NCI-H226 (cell line): ENCODE measurements at places on chromosomes 16 and 17.

DNA sequence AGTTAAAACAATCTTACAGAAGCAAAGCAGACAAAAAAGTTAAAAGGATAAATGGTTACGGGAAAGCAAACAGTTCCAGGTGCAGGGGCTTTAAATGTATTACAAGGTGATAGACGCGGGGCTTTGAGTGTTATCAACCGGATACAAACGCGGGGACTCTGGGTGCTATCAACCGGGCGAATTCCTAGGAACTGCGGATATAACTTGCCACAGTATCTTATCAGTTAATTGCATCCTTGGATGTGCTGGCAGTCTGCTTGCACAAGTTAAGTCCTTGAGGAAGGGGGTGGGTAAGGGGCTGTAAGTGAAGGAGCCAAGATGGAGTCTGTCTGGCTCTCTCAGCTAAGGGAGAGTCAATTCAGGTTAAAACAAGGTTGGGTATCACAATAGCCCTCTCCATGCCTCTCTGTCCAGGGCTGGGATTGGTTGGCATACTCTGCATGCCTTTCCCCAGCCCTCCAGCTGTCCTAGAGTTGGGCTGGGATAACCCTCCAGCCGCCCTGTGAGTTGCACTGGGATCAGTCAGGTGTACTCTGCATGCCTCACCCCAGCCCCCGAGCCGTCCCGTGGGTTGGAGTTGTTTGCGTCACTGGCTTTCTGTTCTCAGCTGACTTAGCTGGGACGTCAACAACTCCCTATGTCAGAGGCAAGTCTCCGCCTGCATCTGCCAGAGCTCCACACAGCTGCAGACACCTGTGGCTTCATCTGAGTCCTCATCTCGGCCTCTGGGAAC lies 40.9 kb downstream of the TMEM235 start:
- DNase-seq: peak; percentile 37

GRCh38 chr17:48438516-48439061 lies 8.6 kb upstream of the SKAP1 start:
- DNase-seq: no peak

DNA sequence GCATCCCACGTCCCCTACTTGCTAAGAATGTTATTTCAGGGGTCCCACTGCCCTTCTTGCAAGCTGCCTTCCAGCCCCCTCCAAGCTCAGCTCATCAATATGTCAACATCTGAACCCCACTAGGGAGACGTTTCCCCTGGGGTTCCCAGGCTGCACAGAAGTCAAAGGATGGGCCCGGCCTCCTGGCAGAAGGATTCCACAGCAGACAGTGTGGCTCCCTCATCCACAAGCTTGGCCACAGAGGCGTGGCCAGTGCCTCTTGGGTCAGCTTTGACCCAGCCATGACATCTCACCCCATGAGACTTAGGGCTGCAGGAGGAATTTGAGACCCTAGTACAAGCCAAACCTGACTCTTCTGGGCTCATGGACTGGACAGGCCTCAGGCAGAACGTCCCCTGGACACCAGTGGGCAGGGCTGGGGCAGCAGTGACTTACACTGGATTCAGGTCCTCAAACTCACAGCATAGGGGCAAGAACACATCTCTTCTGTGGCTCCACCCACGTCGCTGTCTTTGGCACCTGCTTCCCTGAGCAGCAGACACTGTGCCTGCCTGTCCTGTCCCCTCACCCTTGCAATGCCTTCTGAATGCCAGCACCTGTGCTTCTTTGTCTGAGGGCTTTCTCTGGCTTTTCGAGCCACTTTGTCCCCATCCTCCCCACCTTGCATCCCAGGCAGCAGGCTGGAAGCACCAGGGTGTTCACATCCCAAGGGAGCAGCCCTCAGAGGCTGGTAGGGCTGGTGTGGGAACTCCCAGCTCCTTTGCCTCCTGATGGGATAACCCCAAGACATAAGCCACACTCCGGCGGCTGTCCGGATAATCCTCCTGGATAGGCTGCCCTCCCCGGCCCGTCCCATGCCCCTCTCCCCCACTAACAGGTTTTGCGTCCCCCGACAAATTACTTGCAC lies 56.0 kb upstream of the ENPP7 start:
- no peak for DNase-seq

GRCh38 chr17:32261417-32261736 lies 4.3 kb upstream of the RHBDL3 start:
- peak; percentile 18 for DNase-seq

GRCh38 chr17:8896641-8897635 lies 29.5 kb upstream of the PIK3R6 start:
- no peak for DNase-seq

DNA sequence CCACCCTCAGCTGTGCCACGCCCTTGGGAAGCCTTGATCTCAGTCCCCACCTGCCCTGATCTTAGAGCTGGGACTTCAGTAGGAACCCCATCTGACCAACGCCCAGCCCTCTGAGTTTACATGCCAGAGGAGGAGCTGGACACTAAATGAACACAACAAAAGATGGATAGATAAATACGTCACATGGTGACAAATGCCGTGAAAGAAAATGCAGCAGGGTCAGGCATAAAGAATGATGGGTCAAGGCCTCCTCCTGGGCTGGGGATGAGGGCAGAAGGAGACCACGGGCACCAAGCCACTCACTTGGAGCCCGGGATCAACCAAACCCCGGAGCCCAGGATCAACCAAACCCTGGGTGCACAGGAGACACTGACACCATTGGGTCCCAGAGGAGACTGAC lies 354.9 kb downstream of the C16orf95 start:
- DNase-seq: no peak

DNA sequence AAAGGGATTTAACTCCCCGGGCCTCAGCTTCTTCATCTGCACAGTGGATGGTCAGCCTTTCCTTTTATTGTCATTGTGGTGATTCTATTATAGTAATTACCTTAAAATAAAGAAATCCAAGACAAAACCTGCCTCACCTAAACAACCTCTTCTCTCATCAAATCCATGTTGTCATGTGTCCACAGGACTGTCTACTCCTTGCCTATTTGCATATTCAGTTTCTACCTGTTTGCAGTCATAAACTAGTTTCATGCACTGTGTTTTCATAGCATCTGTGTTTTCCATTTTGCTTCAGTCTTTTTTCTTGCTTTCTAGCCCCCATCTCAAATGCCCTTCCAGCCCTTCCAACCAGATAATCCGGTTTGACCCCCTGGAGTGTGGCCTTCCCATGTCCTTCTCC lies 44.3 kb upstream of the CPNE2 start:
- DNase-seq: no peak

- DNase-seq: no peak
Observed at GRCh38 chr16:77491091-77491490, 56.3 kb upstream of the ADAMTS18 start.

- DNase-seq: peak; percentile 87
Observed at GRCh38 chr17:28725660-28726225, 290 bp downstream of the TLCD1 start.

GRCh38 chr16:6177616-6178180 lies 1080.1 kb upstream of the EEF2KMT start:
- no peak for DNase-seq

- no peak for DNase-seq
Observed at GRCh38 chr17:34736611-34737010, 157.2 kb downstream of the TMEM132E start.

GRCh38 chr16:67206838-67207248 lies 7.9 kb downstream of the ELMO3 start:
- DNase-seq: no peak

DNA sequence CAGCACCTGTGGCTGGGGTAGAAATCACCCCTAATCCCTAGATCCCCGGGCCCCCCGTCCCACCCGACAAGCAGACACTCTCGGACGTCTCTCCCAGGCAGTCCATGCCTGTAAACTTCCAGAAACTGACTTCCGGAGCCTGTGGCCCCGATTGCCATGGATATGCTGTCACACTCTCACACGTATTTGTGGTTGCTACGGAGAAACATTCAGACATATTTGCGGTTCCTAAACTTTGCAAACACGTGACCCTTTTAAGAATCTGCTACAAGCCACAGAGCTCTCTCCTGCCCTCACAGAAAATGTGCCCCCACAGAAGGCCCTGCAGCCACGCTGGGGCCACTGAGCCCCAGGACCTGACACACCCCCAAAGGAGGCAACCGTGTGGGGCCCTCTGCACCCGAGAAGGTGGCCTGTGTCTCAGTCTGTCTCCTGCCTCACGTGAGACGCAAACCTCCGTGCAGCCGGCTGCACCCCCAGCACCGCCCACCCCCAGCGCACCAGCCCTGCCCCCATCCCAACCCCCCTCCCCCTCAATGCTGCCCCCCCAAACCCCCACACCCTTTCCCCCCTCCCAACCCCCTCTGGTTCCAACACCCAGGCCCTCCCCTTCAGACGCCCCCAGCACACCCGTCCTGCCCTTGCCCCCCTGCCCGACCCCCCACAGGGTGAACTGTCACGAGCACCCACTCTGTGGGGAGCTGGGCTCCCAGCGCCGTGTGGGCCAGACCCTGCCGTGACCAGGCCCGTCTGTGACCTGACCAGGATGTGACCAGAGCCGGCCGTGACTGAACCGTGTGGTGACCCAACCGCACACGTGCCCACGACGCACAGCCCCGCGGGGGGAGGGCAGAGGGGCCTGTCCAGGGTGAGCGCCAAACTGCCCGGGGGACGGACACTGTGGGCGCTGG lies 66.3 kb upstream of the METRNL start:
- DNase-seq: no peak

DNA sequence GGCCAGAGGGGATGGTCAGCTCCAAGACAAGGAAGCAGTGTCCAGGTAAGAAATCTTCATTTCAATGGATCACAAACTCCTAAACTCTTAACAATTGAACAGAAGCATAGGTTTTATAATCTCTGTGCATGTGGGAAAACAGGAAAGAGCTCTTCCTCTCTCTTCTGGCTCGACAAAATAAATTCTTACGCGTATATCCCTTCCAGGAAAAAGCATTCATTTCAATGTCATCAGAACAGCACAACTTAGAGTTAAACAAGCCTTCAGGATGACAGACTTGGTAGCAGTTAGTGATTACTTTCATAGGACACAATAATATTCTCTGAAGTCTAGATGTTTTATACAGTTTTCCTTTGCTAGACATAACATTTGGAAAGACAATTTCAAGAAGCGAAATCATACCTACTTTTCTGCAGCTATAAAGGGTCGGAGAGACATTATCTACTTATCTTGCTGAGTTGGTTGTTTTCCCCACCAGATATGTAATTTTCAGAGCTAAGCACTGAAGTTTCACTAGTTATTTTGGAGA lies 19.3 kb upstream of the SLC35G3 start:
- no peak for DNase-seq

GRCh38 chr17:75639771-75640555 lies 6.7 kb downstream of the SMIM5 start:
- DNase-seq: no peak

GRCh38 chr17:75010683-75011400 lies 1.6 kb upstream of the MRPL58 start:
- DNase-seq: peak; percentile 69

GRCh38 chr17:70539132-70539924 lies 370.0 kb downstream of the KCNJ2 start:
- no peak for DNase-seq

DNA sequence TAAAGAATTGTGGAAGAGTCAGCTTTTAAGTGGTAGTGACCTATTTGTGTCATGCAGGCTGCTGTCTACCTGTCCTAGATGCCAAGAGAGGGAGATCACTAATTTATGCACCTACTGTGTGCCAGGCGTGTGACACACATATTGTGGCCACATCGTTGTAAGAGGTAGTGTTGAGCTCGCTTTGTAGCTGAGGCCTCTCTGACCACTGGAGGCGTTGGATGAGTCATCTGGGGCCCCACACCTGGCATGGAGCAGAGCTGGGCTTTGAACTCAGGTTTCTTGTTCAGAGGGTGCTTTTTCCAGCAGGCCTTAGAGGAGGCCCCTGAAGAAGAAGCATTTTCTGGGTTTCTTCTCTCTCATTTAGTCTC lies 52.3 kb upstream of the LGALS9 start:
- peak; percentile 28 for DNase-seq

DNA sequence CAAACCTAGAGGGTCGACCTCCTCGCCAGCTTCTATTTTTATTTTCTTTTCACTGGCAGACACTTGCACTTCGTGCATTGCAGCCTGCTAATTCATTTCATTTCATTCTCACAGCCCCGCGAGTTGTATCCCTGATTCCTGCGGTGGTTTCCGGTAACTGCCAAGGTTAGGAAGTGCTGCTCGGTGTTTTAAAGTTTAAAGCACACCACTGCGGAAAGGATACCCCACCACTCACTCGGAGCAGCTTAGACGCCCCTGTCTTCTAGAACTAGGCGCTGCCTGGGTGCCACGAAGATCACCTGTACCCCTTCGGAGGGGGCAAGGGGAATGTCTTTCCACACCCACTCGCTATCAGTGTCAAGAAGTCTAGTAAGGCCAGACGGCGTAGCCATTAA lies 509 bp downstream of the CNEP1R1 start:
- DNase-seq: no peak

DNA sequence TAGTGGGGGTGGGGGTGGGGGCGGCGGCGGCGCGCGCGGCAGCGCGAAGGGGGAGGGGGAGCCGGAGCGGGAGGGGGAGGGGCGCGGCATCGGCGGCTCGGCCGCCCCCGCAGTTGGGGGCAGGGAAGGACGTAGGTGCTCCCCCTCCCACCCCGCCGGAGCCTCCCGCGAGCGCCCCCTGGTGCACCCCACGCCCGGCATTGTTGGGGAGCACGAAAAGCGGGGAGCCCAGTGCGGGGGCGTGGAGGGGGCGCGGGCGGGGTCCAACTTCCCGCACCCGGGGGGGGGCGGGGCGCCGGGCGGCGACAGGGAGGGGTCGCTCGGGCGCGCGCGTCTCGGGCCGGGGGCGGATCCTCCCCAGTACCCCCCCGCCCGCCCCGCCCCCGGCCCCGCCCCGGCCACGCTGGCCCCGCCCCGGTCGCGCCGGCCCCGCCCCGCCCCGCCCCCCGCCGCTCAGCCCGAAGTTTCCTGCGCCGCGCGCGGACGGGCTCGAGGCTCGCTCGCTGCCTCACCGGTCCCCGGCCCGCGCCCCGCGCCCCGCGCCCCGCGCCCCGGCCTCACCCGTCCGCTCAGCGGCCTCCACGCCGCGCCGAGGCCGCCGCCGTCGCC lies at the start of gene CACNA1H:
Gene CACNA1H, plus strand, starts transcription at position 456 of the 609 bp plus-strand sequence. CDS start 632 bp downstream, outside the sequence.
- DNase-seq: no peak

- DNase-seq: no peak
Observed at GRCh38 chr17:72268431-72268830, 147.6 kb downstream of the SOX9 start.

DNA sequence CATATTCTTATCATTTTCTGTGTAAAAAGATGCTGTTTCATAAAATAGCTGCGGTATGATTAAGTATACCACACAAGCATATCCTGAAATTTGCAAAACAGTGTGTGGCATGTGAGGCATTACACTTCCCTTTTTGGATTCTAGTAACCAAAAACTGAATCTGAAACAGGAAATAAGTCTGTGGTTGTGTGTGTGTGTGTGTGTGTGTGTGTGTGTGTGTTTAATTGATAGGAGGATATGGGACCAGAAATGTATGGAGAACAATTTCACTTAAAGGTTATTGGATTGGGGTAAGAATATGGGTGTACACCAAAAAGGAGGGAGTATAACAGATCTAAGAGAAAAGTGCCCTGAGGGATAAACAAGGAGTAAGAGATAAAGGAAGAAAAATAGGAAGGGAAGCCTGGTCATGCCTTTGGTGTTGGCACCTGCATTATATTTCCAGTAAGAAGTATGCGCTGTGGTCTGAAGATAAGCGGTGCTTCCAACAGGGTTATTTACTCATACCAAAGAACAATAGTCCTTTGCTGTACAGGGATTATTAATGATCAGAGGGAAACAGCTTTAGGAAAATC lies 4.0 kb downstream of the LYRM1 start:
- peak; percentile 92 for DNase-seq

- DNase-seq: peak; percentile 44
Observed at GRCh38 chr16:11743308-11744074, 834 bp upstream of the TXNDC11 start.
